ENCODE measurements at places on chromosomes 3 and 15. TPM values are rescaled to one million over a fixed set of nuclear protein-coding genes. Genes with fewer than 3 reads are reported as not detected.

DNA sequence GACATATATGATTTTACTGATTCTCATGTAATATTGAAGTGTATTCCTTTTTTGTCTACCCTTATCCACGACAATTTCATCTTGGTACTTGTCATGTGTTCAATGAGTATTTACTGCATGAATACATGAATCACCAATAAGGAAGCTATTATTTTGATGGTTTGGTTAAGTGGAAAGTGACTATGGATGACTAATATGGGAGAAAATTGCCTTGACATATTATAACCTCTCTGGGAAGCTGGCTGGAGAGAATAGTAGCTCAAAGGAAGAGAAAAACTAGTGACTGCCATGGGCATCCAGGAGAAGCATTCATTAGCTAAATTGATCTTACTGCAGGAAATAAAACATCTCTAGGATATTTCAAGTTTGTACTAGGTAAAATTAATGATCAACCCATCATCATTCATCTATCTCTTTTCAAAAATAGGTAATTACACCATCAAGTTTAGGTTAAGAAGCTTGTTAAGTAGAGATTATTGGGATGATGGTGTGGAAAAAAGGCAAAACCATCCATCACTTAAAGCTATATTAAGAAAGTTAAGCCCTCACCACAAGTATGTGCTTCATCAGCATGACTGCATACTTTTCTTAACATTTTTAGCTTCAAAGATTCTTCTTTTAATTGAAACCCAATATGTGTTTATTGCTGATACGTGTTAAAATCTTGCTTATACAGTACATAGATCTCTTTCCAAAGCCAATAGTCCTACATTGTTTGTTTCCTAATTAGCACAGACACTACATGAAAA, 455.2 kb upstream of the ARPP21 start:
- no peak for DNase-seq

The DUOXA2 gene
- total RNA-seq, result not detected

GRCh38 chr3:1623896-1624295, 474.8 kb upstream of the CNTN4 start:
- no peak for DNase-seq

GRCh38 chr3:40780925-40781406, 256.2 kb downstream of the ZNF621 start:
- peak; percentile 61 for DNase-seq

The PCCB gene
- total RNA-seq, result 160 TPM

The EPHA6 gene
- 0.88 TPM for total RNA-seq

DNA sequence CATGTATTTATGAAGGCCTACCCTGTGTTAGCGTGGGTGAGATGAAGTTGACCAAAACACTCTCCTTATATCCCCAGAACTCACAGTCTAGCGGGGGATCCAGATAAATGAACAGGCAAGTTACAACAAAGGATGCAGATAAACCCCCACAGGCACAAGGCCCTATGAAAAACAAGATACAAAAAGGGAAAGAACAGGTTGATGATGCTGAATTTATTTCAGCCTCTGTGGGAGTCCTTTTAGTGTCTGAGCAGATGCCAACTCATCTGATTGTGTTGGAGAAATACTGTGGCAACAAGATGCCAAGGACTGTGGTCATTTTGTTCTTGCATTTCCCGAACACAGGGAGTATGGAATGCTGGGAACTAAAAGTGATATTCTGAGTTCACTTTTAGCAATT, 300.0 kb downstream of the CHST2 start:
- DNase-seq, result no peak

The CPN2 gene
- 1.7 TPM for total RNA-seq
